ENCODE measurements at places on chromosomes 2 and 18. TPM values are rescaled to one million over a fixed set of nuclear protein-coding genes. Genes with fewer than 3 reads are reported as not detected.
A peak's percentile ranks its signal among the peaks of the same experiment; 100 is the strongest.

DNA sequence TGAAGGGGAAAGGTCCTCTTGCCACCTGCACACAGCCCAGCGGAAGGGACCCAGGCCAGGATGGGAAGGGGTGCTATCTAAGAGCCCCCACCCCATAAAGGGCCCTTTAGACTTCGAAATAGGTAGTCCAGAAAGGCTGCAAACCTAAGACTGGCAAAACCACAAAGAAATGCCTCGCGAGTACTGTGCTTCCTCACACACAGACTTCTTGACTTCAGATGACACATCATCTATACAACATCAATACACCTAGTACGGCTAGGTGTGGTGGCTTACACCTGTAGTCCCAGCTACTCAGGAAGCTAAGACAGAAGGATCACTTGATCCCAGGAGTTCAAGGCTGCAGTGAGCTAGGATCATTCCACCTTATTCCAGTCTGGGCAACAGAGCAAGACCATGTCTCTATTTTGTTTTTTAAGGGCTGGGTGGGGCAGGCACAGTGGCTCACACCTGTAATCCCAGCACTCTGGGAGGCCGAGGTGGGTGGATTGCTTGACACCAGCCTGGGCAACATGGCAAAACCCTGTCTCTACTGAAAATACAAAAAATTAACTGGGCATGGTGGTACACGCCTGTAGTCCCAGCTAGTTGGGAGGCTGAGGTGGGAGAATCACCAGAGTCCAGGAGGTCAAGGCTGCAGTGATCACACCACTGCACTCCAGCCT, 125.8 kb downstream of the CABLES1 start:
- H3K27me3 ChIP-seq = no peaks in the 10 kb centered on the region
- H3K36me3 ChIP-seq = no peaks in the 10 kb centered on the region
- peaks cover 19% of the 10 kb centered on the region for H3K4me1 ChIP-seq

- no peak overlapping the region for H3K4me3 ChIP-seq
- peaks cover 9% of the 10 kb centered on the region for H3K4me1 ChIP-seq
- H3K27me3 ChIP-seq = no peaks in the 10 kb centered on the region
- DNase-seq = peak; percentile 55
Observed at GRCh38 chr2:71833855-71834560, 313.7 kb downstream of the CYP26B1 start.

- no peaks in the 10 kb centered on the region for H3K27me3 ChIP-seq
- DNase-seq = no peak
- H3K4me3 ChIP-seq = no peak overlapping the region
- no peaks in the 10 kb centered on the region for H3K4me1 ChIP-seq
Observed at GRCh38 chr18:58272779-58273435, 228.9 kb downstream of the NEDD4L start.

- no peak overlapping the region for H3K27ac ChIP-seq
- no peak overlapping the region for H3K4me3 ChIP-seq
- no peaks in the 10 kb centered on the region for H3K27me3 ChIP-seq
Observed at GRCh38 chr2:12931186-12931844, 214.6 kb downstream of the TRIB2 start.

- DNase-seq = no peak
- H3K4me1 ChIP-seq = no peaks in the 10 kb centered on the region
- H3K4me3 ChIP-seq = no peak overlapping the region
- no peaks in the 10 kb centered on the region for H3K36me3 ChIP-seq
Observed at GRCh38 chr2:47455411-47455810, 52.5 kb downstream of the MSH2 start.

GRCh38 chr2:229780856-229781773, 66.8 kb upstream of the DNER start:
- no peak overlapping the region for H3K27ac ChIP-seq
- peaks cover 89% of the 10 kb centered on the region for H3K36me3 ChIP-seq
- H3K4me3 ChIP-seq = no peak overlapping the region
- peaks cover 11% of the 10 kb centered on the region for H3K4me1 ChIP-seq
- no peaks in the 10 kb centered on the region for H3K27me3 ChIP-seq
- no peak for DNase-seq

DNA sequence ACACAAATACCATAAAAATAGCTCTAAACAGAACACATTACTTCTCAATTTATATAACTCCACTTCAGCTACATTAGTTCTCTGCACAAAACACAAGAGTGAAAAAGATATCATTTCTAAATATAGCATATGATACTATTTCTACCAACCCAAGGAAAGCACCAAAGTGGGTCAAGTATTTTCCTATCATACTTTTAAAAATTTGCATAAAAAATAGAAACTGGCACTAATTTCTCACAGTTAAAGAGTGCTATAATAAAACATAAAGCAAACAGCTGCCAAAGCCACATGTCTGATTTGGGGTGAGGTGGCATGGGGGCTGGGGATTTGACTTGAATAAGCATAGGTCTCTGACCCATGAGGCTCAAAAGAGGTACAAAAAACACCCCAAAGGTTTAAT, 61.5 kb downstream of the BARD1 start:
- H3K27me3 ChIP-seq = no peaks in the 10 kb centered on the region
- H3K27ac ChIP-seq = no peak overlapping the region
- H3K4me1 ChIP-seq = peaks cover 5% of the 10 kb centered on the region
- no peak for DNase-seq
- no peak overlapping the region for H3K4me3 ChIP-seq

Gene APOB
- total RNA-seq = 8.6 TPM

Gene IL36A
- not detected for total RNA-seq

Gene UGT1A5
- total RNA-seq = not detected

Gene MAP3K2
- 22.1 TPM for total RNA-seq

Measured in heart left ventricle (tissue), 16 donors.